ENCODE measurements at places on chromosomes 6 and 20.

DNA sequence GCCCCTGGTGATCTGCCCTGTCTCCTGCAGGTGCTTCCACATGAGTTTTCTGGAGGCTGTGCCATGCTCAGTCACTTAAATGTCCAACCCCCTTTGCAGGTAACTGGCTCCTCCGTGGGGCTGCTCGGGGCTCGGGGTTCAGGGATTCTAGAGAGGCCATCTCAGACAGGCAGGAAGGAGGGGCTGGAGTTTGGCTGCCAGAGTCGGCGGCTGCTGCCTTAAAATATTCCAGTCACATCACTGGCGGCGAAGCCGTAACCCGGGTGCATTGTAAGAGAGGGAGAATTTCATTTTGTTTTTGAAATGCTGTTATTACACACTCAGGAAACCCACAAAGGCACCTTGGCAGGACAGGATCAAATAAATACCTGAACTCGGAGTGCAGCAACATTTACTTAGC, 212.9 kb upstream of the PMEPA1 start:
- no peak for DNase-seq

DNA sequence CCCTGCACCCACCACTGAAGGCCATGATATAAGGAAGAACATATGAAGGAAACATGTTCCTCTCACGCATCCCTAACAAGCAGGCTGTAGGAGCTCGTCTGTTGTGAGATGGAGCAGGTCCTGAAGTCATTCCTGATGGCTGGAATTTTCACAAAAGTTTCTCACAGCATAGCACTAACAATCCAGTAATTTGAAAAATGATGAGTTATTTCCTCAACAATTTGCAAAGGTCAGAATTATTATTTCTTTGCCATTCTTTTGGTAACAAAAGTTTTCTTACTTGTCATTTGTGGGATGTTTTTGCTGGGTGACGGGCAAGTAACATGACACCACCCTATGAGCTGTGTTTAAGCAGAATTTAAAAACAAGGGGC, 27.6 kb upstream of the FRMD1 start:
- no peak for DNase-seq

GRCh38 chr20:63740070-63740626, 572 bp downstream of the SLC2A4RG start:
- DNase-seq: peak; percentile 38

- DNase-seq: no peak
Observed at GRCh38 chr20:1299522-1299921, 29.4 kb downstream of the SDCBP2 start.

DNA sequence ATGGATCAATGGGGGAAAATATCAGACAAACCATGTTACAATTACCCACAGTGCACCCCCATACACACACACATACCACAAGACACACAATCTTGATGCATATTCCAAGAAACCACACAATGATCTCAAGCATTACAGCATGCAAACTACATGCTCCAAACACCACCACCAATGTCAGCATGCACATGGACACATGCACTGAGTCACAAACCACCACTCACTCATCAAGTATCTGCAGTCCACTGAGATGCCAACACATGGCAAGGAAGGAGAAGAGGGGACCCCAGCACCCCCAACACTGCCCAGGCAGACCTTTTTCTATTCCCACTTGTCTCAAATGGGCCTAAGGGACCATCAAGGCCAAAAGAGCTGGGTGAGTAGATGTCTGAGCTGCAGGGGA, 91.6 kb downstream of the PREX1 start:
- no peak for DNase-seq

- no peak for DNase-seq
Observed at GRCh38 chr6:105587349-105588122, 184.7 kb upstream of the PREP start.

DNA sequence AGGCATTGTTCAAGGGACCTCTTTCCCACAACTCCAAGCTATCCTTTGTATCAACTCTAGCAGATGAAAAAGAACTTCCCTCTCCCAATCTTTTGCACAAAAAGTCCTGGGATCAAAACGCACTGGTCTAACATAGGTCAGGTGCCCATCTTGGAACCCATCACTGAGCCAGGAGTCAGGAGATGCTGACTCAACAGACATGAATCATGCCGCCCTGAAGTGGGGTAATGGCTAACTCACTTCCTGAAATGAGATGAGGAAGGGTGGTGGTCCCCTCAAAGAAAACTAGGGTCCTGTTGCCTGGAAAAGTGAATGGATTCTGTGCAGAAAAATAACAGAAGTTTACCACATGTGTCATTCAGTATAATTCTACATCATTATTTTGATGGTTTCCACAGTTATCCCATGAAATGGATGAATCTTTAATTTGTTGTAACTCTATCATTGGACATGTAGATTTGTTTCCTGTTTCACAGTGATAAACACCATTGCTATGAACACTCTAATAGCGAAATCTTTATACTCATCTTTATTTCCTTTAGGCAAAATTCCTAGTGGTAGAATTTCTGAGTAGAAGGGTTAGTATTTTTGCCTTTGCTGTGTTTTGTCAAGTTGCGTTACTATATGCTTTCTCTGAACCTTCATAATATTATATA, 151.3 kb downstream of the SLC16A10 start:
- no peak for DNase-seq

DNA sequence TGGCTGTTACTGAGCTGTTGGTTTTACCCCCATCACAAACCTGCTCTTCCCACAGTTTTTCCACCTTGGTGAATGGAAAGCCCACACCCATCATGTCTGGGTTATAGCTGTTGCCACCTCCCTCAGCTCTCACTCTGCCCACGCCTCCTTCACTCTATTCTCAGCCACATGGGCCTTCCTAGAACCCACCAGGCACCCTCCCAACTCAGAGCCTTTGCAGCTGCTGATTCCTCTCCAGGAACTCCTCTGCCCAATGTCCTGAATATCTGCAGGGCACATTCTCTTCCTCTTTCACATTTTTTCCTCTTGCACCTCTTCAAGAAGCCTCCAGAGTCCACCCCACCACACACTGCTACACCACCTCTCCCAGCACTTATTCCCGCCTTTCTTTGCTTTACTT, 177.4 kb downstream of the TBXT start:
- no peak for DNase-seq

DNA sequence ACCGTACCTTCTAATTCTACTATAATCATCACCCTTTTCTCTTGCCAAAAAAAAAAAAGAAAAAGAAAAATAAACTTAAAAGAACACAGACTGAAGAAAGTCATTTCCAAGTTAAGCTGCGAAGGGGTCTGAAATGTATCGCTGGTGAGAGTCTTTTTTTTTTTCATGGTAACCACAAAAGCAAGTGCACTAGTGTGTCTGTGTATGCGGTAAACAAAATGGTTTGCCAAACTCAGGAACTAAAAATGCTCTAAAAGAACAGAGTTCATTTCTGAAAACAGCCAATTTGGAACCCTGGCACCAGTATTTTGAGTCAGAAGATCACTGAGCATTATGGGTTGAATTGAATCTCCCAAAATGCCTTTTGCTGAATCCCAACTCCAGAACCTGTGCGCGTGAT, 46.6 kb downstream of the CDH4 start:
- DNase-seq: no peak

DNA sequence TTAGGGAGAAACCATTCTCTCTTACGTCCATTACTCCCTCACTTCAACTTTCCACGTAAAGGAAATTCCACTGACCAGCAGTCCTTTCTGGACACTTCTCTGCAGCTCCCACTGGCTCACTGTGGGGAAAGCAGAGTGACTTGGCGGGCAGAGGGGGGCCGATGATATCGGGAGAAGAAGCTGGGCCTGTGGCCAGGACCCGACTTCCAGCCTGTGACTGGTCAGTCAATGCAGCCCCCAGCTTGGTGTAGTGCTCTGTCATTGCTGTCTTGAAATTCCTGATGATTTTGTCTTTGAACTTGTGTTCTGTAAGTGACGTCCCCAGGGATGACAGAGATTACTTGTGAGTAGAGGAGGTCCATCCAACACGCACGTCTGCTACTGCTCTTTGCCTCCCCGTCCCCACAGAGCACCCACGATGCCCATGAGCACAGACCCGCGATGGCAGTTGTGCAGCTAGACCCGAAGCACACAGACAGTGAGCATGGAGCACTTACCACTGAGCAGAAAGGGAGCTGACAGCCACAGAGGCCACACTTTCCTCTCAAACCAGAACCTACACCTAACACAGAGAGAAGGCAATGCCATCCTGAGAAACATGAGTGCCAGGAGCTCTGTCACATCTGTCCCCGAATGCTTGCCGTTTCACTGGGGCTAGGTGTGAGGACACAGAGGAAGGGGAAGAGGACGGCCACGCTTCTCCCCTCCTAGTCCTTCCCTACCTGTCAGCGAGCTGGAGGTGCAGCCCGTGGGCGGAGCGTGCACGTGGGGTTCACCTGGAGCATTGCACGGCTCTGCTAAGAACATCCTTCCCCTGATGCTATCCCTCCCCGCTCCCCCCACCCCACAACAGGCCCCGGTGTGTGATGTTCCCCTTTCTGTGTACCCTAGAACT, 25.7 kb downstream of the DACT2 start:
- DNase-seq: no peak

DNA sequence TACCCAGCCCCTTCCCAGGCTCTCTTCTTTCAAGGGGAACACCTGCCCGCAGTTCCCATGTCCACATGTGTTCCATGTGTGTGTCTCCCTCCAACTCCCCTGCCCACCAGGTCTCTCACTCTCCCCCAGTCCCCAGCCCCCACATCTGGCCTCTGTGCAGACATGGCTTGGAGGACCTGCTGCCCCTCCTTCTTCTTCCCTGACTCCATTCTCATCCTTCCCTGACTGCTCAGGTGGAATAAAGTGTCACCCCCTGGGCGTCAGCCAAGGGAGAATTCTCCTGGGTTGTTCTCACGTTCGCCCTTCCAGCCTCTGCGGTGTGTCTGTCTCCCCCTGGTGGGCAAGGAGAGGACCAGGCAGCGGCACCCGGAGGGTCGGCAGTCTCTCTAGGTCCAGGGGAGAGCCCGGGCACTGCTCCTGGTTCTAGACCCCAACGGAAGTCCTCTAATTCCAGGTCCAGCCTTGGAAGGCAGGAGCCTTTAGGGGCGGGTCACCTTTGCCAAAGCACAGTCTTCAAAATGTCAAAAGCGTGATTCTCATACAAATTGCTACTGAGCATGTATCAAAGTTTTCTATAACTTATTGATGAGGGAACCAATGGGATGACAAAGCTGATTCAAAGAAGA, 50.5 kb downstream of the EBF4 start:
- no peak for DNase-seq

DNA sequence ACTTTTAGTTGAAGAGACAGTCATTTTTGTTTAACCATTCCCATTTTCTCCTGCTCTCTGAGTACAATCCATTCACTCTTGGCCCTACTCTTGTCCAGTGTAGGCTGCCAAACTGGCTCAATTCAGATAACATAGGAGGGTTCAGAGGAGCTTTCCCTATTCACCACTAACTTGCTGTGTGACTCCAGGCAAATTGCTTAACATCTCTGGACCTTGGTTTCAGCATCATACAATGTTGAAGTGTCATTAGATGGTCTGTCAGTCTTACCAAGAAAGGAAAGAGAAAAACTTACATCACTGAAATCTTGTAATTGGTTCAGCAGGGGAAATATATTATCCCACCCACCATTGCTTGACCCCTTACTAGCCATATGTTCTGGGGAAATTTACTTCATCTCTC, 171.4 kb upstream of the MCHR2 start:
- DNase-seq: no peak

- DNase-seq: peak; percentile 40
Observed at GRCh38 chr6:9250852-9251251, 815.5 kb upstream of the SLC35B3 start.

DNA sequence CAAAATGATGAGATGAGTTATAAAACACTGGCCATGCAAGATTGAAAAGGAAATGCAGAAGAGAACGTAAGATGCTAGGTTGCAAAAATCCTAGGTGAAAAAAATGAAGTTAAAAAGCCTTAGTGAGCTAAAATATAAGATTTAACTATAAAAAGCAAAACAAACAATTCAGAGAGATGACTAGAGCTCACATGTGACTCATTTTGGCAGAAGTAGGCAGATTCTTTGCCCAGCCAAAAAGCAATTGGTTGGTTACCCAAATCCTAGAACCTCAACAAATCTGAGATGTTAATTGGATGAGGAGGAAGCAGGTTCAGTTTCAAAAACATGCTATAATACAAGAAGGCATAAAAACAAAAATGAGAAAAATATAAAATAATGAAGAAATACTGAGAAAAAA, 249.1 kb downstream of the OGFRL1 start:
- no peak for DNase-seq

GRCh38 chr6:11987386-11987785, 24.7 kb upstream of the HIVEP1 start:
- no peak for DNase-seq

- DNase-seq: no peak
Observed at GRCh38 chr20:47263080-47263464, 93.4 kb downstream of the ZMYND8 start.

GRCh38 chr20:51160821-51161220, 137.9 kb upstream of the KCNG1 start:
- DNase-seq: no peak

- no peak for DNase-seq
Observed at GRCh38 chr6:154951345-154952200, 43.5 kb upstream of the TIAM2 start.

- no peak for DNase-seq
Observed at GRCh38 chr6:9403736-9404135, 968.4 kb upstream of the SLC35B3 start.

- DNase-seq: no peak
Observed at GRCh38 chr6:141195251-141195832, 937.4 kb upstream of the GJE1 start.

DNA sequence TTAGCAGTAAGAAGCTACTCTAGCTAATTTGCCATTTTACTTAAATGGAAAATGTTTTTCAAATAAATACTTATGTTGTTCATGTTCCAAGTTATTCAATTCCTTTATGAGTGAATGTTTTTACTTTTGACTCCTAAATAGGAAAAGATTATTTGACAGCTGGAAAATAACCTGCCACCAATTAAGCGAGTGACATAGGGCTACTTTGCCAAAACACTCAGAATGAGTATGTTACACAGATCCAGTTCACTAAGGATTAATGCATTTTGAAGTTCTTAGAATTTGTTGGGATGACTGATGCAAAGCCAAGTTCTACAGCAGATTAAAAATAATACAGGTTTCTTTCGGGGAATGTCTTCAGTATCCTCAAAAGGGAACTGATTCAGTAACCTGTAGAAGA, 144.4 kb downstream of the ADGRG6 start:
- no peak for DNase-seq

DNA sequence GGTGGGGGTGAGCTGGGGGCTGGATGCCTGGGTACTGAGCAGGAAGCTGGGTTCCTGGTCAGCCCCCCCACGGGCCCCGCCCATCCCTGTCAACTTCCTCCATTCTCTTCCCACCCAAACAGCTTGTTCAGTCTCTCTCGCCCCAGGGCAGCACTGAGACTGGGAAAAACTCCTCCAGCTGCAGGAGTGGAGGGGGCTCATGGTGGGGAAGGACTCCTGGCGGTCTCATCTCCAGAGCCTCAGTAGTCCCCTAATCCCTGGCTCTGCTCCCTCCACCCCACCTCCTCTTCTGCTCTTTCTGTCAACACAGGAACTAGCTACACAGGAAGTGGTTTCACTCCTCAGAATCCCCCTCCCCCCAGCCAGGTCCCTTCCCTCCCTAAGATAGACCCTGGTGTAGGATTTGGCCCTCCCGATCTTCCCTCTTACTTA, at the start of gene GPSM3:
Gene GPSM3 (minus strand): TSS at position 36 of the 432 bp plus-strand sequence. CDS start 130 bp downstream, outside the sequence.
- DNase-seq: no peak
